ENCODE measurements at places on chromosomes 2 and 18. TPM values are rescaled to one million over a fixed set of nuclear protein-coding genes. Genes with fewer than 3 reads are reported as not detected.

AP1S3 gene
- total RNA-seq: 43.9 TPM

- peak; percentile 84 for DNase-seq
Observed at GRCh38 chr2:46072101-46072820, 224.9 kb upstream of the EPAS1 start.

GRCh38 chr18:26617151-26617554, 68.8 kb upstream of the KCTD1 start:
- DNase-seq: peak; percentile 75

SPEG gene
- 22.9 TPM for total RNA-seq

GRCh38 chr2:191171286-191171685, 20.5 kb upstream of the STAT4 start:
- DNase-seq: no peak

GRCh38 chr18:69567813-69568488, 167.3 kb downstream of the DOK6 start:
- no peak for DNase-seq

- no peak for DNase-seq
Observed at GRCh38 chr18:8288472-8289195, 320.6 kb upstream of the RAB12 start.

GRCh38 chr18:73696171-73696570, 451.5 kb downstream of the FBXO15 start:
- DNase-seq: no peak

DNA sequence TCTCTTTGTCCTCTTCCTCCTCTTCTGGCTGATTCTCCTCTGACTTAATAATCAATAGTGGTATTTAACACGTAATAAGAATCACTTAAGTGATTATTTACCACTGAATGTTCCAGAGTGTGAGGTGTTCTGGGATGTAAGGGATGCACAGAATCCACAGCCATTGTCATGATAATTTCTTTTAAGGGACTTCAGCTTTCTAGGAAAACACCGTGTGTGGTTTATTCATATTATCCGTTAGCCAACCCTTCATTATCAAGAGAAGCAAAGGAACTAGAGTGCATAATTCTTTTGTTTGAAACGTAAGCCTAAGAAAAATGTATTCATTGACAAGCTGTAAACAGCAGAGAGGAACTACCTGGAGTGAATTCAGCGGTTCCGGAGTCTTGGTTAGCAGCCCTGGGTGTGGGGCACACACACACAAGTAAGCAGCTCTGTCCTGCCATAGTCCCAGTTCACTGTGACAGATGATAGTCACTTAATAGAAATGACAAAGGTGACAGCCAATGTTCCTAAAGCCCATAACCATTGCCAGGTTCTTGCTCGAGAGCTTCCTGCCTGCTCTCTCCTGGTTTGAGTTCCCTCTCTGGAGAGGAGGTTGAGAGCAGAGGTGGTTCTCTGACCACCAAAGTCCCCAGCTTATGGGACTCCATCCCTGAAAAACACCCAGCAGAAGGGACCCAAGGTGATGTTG, 101.9 kb downstream of the ACOXL start:
- no peak for DNase-seq

DNA sequence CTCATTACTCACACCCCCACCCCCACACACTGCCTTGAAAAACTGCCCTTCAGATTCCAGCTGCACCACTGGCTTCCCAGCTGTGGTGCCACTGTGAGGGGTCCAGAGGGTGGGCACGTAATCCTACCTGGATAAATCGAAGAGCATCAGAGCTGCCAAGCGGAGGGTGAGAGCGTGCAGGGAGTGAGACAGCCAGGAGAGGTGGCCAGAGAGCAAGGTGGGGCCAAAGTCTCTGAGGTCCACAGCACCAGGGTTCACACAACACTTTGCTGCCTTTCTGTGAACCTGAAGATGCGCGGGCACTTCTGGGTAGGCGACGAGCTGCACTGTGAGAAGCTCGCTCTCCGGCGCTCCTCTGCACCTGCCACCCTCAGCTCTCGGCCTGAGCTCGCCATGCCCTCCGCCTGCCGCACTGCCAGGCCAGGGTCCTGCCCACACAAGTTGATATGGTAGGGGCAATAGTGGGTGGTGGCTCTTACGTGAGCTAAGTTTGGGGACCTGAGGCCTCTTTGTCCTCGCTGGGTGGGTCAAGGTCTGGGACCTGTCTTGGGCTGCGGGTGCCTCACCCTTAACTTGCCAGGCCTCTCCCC, 83.9 kb downstream of the MARCO start:
- no peak for DNase-seq

DNA sequence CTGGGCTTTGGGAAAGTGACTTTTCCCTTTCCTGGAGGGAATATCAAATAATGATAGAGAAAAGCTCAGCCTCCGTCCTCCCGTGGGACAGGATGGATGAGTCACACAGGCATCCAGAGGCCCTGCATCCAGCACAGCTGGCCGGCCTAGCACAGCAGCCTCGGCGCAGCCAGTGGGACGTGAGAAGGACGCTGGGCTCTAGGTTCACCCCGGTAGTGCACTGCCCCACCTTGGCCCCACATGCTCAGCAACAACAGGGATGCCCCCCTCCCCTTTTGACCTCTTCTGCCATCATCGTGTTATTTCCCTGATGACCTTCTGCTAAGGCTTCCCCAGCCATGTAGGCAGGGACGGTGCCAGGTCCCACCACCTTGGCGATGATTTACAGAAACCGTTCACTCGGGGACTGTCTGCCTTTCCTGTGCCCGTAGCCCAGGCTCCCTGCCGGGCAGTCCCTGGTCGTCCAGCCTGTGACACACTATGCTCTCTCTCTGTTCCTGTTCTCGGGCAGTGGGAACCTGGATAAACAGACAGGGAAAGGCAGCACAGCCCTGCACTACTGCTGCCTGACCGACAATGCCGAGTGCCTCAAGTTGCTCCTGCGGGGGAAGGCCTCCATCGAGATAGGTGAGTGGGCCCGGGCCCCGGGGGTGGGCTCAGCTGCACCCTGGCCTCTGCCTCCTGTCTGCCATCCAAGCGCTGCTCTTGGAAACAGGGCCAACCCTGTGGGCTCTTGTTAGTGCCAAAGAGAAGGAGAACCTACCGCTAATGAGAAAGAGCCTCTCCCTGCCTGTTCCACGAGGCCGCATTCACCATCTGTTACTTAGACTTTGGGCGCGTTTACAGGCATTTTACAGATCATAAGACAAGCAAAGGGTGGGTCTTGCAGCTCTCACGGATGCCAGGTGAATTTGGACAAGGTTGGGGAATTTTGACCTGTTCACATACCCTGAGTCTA, 44.6 kb downstream of the ITGB1BP1 start:
- peak; percentile 61 for DNase-seq

GRCh38 chr2:207235621-207236020, 69.9 kb upstream of the KLF7 start:
- DNase-seq: no peak

NYAP2 gene
- not detected for total RNA-seq

GRCh38 chr2:99918389-99918788, 224.0 kb downstream of the AFF3 start:
- no peak for DNase-seq

ALMS1 gene
- total RNA-seq: 6.4 TPM

CD207 gene
- total RNA-seq: not detected

- no peak for DNase-seq
Observed at GRCh38 chr2:216942465-216942864, 82.6 kb upstream of the TNP1 start.

RNF144A gene
- 5.0 TPM for total RNA-seq

DNA sequence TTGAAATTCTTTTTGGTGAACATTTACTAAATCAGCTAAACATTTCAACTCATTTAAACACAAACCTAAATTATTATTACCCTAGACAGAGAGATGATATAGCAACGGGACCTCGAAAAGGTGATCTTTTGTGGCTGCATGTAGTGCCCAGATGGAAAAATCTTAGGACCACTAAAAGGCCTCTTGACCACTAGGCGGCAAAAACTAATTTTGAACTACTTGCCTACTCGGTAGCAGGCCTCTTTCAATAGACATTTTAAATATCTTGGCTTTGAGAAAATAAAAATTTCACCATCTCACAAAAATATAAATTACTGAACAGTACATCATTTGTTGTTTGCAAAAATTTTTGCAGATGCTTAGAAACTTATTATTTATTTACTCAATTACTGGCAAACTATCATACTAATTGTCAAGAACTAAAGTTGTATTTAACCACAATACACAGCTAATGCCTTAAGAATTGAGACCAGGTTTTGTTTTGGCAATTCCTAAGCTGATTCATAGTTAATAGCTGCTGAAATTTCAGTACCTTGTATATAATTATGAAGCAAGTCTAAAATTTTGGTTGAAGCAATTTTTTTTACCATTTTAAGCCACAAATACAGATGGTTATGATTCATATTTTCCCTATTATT, 9.4 kb downstream of the COL3A1 start:
- DNase-seq: peak; percentile 6

DNA sequence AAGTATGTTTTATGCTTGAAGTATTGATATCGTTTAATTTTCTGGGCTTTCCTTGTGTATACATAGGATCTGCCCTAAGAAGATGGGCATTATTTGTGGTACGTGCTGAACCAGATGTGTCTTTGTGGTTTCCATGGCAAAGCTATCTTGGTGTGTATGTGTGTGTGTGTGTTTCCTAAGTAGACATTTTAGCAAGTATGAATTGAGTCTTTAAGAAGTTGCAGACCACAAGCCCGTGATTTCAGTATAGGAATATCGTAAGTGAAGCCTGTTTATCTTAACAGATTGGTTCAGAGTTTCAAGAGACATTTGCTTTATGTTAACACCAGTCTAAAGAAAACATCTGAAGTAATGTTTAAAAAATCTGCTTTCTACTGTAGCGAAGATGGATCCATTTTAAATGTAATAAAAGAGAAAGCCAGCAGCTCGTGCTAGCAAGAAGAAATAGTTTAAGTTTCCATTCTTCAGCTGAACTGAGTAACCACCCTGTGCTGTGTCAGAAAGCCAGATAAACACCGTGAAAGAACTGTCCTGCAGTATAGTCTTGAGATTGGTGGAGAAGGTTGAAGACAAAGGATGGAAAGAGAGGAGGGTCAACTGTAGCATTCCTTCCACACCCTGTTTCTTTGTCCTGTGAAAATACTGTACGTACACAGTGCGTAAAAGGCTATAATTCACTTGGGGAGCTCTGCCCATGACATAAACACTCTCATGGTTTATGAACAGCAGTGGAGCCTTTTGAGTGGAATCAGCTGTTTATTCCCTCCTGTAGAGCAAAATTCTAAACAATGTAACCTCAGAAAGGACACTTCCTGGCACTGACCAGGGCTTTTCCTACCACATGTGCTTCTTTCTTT, 91.9 kb upstream of the FOSL2 start:
- DNase-seq: no peak

- no peak for DNase-seq
Observed at GRCh38 chr2:233020454-233020853, 7.4 kb upstream of the NGEF start.

- DNase-seq: no peak
Observed at GRCh38 chr2:112006076-112006410, 49.0 kb upstream of the TMEM87B start.

DNA sequence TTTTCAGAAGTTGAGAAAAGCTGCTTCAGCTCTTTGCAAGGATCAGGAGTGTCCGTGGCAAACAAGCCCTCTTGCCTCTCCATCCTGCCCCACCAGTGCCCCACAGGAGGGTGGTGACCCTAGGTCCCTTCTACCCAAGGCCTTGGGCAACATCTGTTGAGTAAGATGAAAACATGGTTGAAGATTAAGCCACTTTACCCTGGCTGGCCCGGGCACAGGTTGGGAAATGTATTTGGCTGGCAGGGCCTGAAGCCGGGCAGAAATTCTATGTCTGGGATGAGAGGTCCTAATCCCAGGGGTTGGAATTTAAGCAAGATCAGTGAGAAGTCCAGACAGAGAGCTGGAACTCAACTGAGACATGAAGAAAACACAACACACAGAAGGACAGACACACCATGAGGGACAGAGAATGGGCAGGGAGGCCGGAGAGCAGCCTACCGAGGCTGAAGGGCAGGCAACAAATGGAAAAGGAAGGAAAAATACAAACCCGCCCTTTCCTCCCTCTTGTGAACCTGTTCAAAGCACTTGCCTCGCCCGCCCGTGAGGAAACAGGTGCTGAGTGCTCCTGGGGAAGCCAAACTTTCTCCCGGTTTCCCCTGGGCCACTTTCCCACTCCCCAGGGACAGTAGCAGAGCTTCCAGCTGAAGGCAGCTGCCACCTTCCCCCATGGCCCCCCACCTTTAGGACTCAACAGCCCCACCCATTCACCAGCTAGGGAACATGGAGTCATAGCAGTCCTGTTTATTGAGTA, 86.1 kb downstream of the TNS1 start:
- DNase-seq: no peak

DNA sequence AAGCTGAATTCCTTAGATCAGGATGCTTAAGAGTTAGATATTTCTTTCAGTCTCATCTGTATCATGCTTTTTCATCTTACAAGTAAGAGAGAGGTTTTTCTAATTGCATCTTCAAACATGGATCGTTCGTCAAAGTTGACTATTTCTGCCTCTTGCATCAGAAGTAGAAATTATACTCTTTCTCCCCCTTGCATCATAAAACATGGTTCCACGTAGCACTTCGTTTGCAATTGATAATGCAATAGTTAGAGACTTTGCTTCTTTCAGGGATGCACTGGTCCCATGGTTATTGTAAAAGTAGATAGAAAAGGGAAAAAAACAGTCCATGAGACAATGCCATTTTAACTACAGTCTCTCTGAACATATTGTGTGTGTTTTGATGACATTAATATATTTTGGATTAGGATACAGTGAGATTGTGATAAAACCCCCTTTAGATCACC, 75.1 kb upstream of the PARD3B start:
- DNase-seq: no peak

- DNase-seq: peak; percentile 39
Observed at GRCh38 chr2:26274058-26274613, 29.4 kb downstream of the HADHB start.

GRCh38 chr18:54150226-54150625, 74.2 kb downstream of the MBD2 start:
- DNase-seq: no peak

DNA sequence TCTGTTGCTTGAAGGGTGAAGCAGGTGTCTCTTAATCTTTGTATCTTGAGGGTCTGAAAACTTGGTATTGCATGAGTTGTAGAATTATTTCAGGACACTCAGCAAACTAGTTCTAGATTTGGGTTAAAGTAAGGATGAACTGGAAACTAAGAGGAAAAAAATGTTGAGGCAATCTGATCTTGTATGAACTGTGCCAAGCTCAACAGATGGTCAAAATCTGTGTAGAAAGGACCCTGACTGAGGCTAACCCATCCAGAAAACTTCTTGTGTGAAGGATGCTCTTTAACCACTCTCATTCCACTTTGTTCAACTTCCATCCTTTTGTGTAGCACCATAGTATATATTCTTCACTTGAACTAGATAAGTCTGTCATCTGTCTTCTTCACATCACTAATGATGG, 861.7 kb downstream of the SLC4A3 start:
- no peak for DNase-seq

GRCh38 chr2:164847291-164847690, 5.7 kb upstream of the COBLL1 start:
- no peak for DNase-seq

GRCh38 chr2:30484995-30485394, 37.9 kb downstream of the LCLAT1 start:
- no peak for DNase-seq

- DNase-seq: peak; percentile 14
Observed at GRCh38 chr2:137229834-137230233, 464.5 kb downstream of the THSD7B start.

CNDP1 gene
- total RNA-seq: not detected

GALR1 gene
- total RNA-seq: not detected

GRCh38 chr2:60498816-60499429, 54.5 kb downstream of the BCL11A start:
- DNase-seq: no peak

All from Caki2 (cell line).